ENCODE measurements at places on chromosomes 1 and 21.

DNA sequence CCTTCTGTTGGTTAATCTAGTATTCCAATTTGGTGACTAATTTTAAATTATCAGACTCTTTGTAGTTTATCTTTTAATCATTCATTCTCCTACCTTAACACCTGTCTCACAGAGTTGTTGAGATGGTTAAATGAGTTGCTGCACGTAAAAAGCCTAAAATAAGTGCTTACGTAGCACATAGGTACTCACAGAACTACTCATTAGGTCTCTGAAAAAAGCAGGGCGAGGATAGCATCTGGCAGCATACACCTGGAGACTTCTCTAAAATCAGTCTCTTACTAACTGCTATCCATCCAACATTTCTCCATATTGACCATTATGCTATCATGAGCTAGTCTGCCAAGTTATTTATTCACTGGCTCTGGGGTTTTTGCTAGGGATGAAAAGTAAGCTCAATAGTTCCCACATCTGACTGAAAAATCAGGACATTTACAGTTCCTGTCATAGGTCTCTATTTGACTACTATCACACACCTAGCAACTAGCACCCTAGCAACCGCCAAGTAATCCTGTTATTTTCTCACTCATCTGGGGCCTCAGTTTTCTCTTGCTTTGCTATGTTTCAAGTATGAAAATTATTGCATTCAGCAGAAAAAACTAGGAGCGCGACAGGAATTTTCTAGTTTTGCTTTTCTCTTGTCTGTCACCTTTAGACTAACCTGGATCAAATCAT is 11.2 kb downstream of the CSDE1 start:
- no peak for DNase-seq

GRCh38 chr1:183438060-183438459 is 19.9 kb upstream of the NMNAT2 start:
- no peak for DNase-seq

- no peak for DNase-seq
Observed at GRCh38 chr1:26799479-26800142, 11.9 kb downstream of the PIGV start.

DNA sequence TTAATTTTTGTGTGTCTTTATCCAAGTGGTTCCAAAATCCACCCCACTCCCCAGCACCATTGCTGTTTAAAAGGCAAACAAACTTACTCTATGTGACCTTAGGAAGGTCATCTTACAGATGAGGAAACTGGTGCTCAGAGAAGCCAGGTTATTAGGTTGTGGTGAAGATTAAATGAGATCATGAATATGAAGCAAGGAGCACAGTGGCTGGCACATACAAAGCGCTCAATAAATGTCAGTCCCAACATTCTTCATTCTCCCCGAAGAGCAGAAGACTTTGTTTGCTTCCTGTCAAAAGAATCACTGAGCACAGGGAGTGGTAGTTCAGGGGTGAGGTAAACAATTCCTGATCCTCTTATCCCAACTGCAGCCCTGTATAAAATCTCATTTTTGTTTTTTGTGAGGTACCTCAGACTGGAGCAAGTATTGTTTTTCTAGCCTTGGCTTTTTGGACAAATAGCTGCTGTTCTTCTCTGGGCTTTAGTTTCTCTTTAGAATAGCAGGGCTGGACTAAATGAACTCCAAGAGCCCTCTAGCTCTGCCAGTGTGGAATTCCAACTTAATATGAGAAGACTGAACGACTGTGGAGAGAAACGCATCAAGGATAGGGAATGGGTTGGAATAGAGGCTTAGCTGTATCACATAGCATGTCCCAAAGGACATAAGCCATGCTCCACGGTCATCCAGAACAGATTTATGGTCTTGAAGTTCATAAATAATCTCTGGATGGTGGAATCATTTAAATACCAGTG is 455.3 kb upstream of the USP24 start:
- DNase-seq, result no peak

GRCh38 chr1:11237356-11237755 is 25.0 kb downstream of the MTOR start:
- no peak for DNase-seq

DNA sequence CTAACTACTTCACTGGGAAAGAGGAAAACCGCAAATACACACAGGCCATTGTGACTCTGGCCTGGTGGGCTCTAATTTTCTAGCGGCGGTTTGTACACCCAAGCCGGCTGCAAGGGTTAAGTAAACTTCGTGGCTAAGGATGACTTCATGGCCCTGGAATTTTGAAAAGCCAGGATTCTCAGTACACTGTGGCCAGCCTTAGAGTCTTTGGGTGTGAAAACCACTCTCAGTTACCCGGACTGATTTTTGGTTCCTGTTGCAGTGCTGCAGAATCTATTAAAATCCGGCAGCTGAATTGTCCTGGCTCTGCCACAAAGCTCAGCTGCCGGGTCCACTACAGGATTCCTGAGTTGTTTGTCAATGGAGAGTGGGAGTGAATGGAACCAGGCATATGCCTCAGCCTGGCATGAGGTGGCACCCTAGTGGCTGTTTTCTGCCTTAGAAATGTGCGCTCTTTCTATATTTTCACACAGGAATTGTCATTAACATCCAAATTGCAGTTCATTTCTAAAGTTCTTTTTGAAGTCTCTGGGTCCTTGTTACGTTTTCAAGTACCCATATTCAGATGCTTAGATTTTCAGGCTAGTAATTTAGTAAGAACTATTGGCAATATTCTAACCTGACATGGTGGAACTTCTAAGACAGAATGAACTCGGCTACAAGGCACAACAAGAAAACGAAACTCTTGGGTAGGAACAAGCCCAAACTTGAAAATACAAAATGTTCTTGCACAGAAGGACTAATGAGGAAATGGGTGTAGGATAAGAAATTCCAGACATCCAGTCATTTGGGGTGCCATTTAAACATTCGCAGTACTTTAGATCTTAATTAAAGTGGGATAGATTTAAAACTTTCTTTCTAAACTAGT is 255.9 kb downstream of the NFIA start:
- DNase-seq, result no peak

DNA sequence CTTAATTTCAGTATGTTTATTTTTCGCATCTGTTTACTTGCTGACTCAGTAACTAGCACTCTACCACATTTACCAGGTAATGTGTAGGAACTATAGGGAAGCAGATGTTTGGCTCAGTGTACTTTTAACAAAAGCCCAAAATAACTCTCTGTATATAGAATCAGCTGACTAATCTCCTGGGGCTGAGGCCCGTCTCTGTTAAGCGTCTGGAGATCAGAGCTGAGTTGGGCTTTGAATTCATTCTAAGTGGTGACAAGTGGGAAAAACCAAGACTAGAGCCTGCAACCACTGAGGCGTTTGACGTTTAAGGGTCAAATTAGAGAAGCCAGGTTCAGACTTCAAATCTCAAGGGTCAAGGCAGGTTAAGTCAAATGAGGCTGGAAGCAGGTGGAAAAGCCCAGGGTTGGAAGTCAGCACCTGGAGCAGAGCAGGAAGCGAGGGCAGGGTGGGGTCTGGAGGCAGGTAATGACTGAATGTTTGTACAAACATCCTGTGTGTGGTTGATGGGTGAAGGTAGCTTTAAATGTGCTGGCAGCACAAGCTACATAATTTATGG is 56.8 kb upstream of the LYST start:
- no peak for DNase-seq

GRCh38 chr1:240116831-240117769 is 25.4 kb downstream of the FMN2 start:
- DNase-seq, result no peak

- peak; percentile 79 for DNase-seq
Observed at GRCh38 chr1:27940297-27940696, 5.5 kb downstream of the SMPDL3B start.

DNA sequence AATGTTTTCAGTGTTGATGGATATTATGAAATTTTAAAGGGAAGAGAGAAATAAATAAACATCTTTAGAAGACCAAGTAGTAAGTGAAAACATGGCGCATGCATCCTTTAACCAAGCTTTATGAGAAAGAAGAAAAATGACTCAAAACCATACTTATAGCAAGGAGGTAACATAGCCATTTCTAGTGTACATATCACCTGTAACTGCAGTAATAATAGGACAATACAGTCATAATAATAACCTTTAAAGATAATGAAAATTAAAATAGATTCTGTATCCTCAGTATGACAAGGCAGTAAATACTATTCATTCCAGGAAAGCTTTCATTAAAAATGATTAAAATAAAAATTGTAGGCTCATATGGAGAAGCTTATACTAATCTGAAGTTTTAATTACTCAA is 141.2 kb downstream of the COL24A1 start:
- no peak for DNase-seq

DNA sequence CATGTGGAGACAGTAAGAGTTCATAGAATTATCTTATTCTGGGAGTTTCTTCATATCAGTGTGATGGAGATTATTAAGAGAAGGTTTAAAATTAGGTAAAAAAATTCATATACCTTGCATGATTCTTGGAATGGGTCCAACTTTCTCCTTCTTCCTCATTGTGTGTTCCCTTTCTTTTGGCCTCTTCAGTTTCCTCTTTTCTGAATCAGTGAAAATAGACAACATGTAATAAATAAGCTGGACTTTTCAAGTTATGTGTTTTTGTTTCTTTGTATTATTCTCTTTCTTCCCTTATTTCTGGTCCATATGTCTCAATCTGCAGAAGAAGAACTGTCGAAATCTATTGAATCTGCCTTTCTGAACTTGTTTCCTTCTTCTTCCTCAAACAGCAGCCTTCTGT is 30.5 kb downstream of the C4BPA start:
- DNase-seq, result no peak

- DNase-seq, result no peak
Observed at GRCh38 chr1:44326821-44327465, 28.1 kb downstream of the ERI3 start.

GRCh38 chr1:223831755-223832636 is 13.8 kb downstream of the TP53BP2 start:
- DNase-seq, result no peak

- DNase-seq, result no peak
Observed at GRCh38 chr1:192066202-192066601, 92.1 kb upstream of the RGS18 start.

- no peak for DNase-seq
Observed at GRCh38 chr1:234725177-234726132, 115.5 kb upstream of the IRF2BP2 start.

DNA sequence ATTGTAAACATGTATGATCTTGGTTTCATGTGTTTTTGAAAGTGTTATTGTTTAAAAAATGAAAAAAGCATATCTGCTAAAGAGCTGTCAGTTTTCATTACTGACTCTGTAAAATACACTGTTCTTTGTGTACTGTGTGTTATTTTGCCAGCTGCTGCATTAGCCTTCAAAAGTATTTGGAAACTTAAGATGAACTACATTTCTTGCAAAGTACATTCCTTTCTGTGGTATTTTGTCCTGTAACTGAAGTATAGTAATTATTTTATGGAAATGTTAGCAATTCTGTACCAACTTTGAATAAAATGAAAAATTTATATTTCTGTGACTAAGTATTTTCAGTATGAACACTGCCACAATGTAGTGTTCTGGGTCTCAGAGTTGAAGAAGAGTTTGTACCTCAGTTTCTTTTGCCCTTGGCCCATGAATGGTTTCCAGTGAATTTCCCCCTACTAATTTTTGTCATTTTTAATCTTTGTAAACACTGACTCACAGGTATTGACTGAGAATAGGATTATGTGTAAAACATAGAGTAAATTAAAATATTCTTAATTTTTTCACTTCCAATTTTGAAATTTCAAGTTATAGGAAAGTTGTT is 32.7 kb downstream of the MRPS6 start:
- no peak for DNase-seq

GRCh38 chr21:41438425-41439113 is 12.5 kb downstream of the MX1 start:
- DNase-seq, result no peak
